ENCODE measurements at places on chromosomes 13 and 19. TPM values are rescaled to one million over a fixed set of nuclear protein-coding genes. Genes with fewer than 3 reads are reported as not detected.

- no peak for DNase-seq
Observed at GRCh38 chr13:23462815-23463559, 29.5 kb upstream of the SACS start.

GRCh38 chr13:35856721-35857364 lies 274.3 kb downstream of the DCLK1 start:
- no peak for DNase-seq

GRCh38 chr19:21626091-21626490 lies 120.7 kb downstream of the ZNF429 start:
- no peak for DNase-seq

The SIGLEC10 gene
- total RNA-seq: not detected

The CACNG8 gene
- total RNA-seq: 3.0 TPM

The CEACAM7 gene
- total RNA-seq: not detected

- DNase-seq: peak; percentile 50
Observed at GRCh38 chr19:19214892-19215291, 3.1 kb downstream of the NCAN start.

The NAPSA gene
- total RNA-seq: 0.48 TPM

The CEACAM3 gene
- total RNA-seq: not detected

The SPACA4 gene
- total RNA-seq: not detected

Measured in endothelial cell of umbilical vein (primary cell).